Esophagus squamous epithelium (tissue), 5 donors: ENCODE measurements at places on chromosomes 5 and 9.

DNA sequence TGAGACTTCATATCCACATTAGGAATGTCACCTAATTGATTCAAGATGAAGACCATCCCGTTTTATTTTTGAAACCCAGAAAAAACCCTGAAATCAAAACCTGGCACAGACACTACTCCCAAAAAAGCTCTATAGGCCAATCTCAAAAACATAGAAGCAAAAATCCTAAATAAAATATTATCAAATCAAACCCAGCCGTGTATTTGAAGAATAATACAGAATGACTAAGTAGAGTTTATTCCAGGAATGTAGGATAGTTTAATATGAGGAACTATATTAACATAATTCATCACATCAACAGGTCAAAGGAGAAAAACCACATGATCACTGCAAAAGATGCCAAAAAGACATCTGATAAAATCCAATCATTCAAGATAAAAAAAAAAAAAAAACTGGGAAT, 167.1 kb downstream of the ACTL7B start:
- DNase-seq = no peak

DNA sequence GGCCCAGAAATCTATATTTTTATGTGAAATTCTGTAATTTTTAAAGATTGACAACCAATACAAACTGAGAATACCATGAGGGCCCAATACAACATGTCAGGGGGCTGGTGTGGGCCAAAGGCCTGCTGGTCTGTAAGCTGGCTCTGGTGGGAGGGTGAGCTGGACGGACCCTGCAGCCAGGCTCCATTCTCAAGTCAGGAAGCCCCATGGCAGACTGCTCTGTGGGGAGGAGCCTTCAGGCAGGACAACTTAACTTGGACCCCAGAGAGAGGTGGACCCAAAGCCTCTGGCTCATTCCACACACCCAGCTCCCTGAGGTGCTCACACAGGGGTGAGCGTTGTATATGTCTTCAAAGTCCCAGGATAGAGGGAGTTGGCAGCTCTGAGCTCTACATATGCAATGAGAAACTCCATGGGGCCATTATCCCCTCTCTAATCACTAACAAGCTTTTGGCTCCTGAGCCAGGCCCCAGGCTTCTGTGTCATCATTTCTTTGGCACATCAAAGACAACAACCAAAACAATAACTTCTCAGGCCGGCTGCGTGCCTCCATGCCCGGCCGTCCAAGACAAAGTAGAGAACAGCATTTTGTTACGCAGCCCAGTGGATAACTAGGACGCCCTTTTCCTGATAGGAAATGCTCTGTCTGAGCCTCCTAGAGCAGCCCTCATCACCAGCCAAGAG, 6.4 kb downstream of the SEPTIN8 start:
- DNase-seq = no peak

- no peak for DNase-seq
Observed at GRCh38 chr9:2655411-2655901, 33.9 kb downstream of the VLDLR start.

DNA sequence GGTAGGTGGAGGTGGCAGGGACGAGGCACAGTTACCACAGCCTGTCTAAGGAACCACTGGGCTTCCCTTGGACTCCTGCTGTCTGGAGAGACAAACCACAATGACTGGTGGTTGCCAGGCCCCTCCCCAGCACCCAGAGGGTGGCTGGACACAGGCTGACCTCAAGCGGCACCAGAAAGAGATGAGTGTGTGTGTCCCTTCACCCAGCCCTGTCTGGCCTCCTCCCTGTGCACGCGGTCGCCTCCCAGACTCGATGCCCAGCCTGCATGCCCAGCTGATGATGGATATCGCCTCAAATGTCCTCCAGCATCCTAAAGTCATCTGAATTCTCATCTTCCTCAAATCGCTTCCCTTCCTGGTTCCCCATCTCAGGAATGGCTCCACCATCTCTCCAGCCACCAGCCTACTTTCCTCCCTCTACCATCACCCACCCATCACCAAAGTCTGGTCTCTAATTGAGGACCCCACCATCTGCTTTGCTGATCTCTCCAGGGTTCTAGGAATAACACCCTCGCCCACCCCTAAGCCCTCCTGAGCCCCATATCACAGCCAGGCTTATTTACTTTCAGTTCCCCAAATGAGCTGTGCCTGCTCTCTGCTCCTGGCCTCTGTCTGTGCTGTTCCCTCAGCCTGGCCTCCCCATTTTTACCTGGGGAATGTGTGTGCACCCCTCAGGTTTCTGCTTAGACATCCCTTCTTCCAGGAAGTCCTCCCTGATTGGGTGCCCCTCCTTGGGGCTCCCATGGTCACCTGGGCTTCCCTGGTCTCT, 52.5 kb upstream of the GGTA1 start:
- DNase-seq = no peak

GRCh38 chr5:60639544-60639943, 60.4 kb downstream of the DEPDC1B start:
- DNase-seq = no peak

GRCh38 chr5:128528637-128529255, 9.3 kb downstream of the FBN2 start:
- DNase-seq = no peak

GRCh38 chr5:153476767-153477166, 13.7 kb upstream of the GRIA1 start:
- DNase-seq = no peak
